Fibroblast of lung (primary cell): ENCODE measurements at places on chromosomes 4 and X.

DNA sequence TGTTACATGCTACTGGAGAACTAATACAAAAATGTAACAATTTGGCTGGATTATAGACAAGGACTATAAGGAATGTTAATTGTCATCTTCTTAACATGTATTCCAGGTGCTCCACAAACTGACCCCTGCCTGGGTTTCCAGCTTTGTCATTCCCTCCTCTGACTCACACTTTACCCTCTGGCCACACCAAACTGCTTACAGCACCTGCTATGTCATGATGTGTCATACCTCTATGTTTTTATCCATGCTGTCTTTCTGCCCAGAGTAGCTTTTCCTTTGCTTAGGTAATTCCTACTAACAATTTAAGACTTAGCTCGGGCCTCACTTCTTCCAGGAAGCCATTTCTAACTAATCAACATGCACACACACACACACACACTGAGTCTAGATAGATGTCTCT, 14.0 kb upstream of the SHROOM4 start:
- peak; percentile 75 for DNase-seq

GRCh38 chr4:138669479-138670315, 345.9 kb upstream of the NOCT start:
- DNase-seq: peak; percentile 59

- peak; percentile 73 for DNase-seq
These were observed 46.2 kb downstream of the GUCY1B1 start for GRCh38 chr4:155805016-155805415.

GRCh38 chr4:183413234-183414200, 30.9 kb upstream of the CDKN2AIP start:
- DNase-seq: no peak

- DNase-seq: no peak
These were observed 31.2 kb downstream of the WDR1 start for GRCh38 chr4:10085386-10085785.

DNA sequence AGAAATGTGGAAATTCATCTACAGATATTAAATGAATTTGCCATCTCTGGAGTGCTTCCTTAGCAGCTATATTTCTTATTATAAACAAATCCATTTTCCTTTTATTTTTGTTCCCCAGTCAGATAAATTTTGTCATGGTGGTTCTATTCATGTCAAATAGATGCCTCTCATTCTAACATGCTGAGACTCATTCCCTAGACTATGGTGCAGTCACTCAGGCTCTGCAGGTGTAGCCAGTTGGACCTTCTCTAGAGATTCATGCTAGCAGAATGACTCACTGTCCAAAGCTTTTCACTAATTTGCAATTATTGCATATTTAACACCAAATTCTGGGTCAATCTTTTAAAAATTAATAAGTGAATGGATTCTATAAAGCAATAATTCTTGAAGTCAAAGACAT, 1392.7 kb downstream of the PCDH7 start:
- no peak for DNase-seq

- DNase-seq: no peak
These were observed 20.6 kb upstream of the FGFBP2 start for GRCh38 chr4:15983610-15984009.

- no peak for DNase-seq
These were observed 34.0 kb upstream of the RNF128 start for GRCh38 chrX:106692425-106693065.

GRCh38 chr4:105767579-105767978, 59.0 kb downstream of the GSTCD start:
- DNase-seq: no peak

DNA sequence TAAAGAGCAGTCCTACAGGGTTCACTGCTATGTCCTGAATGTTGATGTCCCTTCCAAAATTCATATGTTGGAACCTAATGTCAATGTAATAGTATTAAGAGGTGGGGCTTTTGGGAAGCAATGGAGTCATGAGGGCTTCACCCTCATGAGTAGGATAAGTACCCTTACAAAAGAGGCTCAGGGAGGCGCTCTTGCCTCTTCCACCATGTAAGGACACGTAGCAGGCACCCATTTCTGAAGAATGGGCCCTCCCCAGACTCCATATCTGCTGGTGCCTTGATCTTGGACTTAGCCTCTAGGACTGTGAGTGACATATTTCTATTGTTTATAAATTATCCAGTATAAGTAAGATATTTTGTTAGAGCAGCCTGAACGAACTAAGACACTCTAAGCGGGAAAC, 15.8 kb downstream of the MED28 start:
- DNase-seq: no peak

DNA sequence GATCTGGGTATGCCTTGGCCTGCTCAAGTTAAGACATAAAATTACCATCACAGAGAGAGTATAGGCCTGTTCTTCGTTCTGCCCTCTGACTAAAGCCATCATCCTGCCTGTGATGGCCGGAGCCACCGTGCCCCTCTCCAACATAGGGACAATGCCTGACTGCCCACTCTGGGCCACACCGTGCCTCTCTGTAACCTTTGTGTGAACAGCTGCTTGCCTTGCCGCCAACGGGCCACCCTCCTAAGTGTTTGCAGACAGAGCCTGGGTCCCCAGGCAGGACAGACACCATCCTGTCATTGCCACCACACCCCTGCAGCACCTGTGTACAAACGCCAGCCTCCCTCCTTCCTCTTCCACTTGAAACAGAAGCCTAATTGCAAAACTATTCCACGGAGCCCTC, 298.7 kb upstream of the TENM3 start:
- no peak for DNase-seq

DNA sequence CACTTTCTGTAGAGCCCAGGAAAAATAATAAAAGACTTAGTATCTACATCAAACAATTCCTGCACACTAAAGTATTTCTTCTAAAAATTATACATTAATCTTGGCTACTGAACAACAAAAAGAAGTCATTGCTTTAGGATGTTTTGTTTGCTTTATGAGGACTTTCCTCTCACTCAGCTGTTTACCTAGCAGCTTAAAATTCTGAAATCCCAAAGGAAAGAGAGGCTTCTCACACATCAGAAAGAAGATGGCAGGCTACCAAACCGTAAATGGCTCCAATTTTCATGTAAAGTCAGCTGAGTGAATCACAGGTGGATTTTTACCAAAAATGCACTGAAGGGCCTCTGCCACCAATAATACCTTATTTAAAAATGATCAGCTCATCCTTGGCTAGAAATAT, 9.0 kb upstream of the TRPC3 start:
- no peak for DNase-seq

GRCh38 chrX:141941234-141941633, 37.5 kb downstream of the MAGEC1 start:
- no peak for DNase-seq

- DNase-seq: no peak
These were observed 322.1 kb upstream of the NOCT start for GRCh38 chr4:138693526-138693925.

DNA sequence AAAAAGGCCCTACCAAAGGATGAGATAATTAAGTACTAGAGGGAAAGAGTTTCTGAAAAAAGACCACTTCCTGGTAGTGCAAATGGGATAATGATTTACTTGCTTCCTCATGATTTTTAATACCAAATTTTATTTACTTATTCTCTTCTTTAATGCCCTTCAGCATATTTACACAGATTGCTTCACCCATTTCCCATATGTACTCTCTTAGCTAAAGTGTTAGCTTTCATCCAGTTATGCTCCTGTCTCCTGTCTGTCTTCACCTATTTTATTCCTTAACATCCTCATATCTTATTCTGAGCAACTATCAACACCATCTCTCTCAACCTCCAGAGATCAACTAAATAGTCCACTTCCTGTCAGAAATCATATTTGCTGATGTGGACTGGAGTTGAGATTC, 183.2 kb upstream of the HS3ST1 start:
- no peak for DNase-seq

GRCh38 chr4:10866666-10867065, 182.1 kb upstream of the CLNK start:
- DNase-seq: no peak

GRCh38 chr4:30460818-30461217, 259.4 kb upstream of the PCDH7 start:
- DNase-seq: no peak

DNA sequence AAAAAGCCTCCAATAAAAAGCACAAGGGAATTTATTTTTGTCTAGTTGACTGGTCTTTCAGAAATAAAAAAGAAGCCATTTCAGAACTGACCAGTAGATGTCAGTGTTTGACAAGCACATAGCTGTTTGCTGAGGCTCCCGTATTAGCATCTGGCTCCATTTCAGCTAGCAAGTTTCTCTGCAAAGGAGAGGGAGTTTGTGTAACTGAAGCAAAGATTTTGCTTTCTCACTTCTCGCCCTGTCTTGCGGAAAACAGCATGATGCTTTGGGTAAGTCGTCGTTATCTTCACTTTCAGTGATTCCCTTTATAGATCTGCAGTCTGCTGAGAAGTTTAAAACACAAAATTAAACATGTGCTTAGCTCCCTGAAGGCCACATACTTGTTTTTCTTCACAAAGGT, 85.5 kb downstream of the CT47B1 start:
- peak; percentile 68 for DNase-seq

- no peak for DNase-seq
These were observed 24.6 kb upstream of the NWD2 start for GRCh38 chr4:37219990-37220389.

GRCh38 chr4:173766171-173766600, 236.2 kb upstream of the HAND2 start:
- peak; percentile 74 for DNase-seq

DNA sequence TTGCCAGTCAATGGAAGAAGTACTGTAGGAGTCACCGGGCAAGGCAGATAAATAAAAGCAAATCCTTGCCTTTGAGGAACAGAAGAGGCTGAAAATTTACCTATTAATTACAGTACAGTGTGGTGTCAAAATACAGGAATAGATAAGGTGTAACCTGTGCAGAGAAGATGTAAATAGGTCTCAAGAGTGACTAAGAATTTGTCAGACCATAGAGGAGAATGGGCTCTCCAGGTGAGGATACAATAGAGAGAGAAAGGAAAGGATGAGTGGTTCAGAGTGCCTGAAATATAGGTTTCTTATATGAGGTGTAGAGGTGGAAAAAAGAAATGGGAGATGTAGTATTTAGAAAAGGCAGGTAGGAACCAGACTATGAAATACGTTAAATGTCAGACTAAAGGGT, 801 bp upstream of the ZC4H2 start:
- DNase-seq: no peak

GRCh38 chr4:102624505-102624904, 123.3 kb downstream of the NFKB1 start:
- DNase-seq: no peak

DNA sequence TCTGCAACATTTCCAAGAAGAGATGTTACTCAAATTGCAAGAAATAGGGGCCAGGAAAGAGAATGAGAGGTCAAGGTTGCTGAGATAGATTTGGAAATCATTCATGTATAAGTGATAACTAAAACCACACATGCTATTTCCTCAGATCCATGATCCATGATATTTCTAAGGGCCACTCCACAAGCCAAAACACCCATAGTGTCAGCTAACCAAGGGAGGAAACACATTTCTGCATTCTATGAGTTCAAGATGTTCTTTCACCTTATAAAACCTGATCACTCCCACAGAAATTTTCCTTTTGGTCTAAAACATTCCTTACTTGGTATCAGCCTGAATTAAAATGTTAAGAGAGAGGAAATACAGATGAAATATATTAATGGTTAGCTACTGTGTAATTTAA, 47.2 kb downstream of the TBCK start:
- DNase-seq: no peak

DNA sequence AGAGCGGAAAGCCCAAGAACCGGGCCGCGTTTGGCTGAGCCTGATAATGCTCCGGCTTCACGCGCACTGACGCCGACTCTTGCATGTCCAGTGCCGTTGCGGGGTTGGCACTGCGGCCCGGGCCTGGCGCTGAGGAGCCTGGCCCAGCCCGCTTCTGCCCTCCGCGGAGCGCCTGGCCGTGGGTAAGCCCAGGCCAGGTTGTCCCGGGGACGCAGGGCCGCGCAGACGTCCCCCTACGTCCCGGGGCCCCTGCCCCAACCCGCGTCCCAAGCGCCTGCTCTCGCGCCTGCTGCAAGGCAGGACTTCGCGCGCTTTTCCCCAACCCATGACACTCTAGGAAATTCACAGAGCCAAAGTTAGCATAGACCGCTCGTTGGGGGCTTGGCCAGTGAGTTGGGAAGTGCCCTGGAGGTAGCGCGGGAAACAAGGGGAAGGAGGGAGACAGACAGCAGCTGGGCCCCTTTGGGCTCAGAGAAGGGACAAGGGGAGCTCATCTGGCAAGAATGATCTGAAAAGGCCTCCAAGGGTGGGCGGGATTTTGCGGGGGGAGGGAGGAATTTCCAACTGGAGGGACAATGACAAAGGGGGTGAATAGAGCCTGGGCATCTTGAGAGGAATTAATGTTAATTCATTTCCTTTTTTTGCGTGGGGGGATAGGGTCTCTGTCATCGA, 665 bp upstream of the LRPAP1 start:
- DNase-seq: no peak

DNA sequence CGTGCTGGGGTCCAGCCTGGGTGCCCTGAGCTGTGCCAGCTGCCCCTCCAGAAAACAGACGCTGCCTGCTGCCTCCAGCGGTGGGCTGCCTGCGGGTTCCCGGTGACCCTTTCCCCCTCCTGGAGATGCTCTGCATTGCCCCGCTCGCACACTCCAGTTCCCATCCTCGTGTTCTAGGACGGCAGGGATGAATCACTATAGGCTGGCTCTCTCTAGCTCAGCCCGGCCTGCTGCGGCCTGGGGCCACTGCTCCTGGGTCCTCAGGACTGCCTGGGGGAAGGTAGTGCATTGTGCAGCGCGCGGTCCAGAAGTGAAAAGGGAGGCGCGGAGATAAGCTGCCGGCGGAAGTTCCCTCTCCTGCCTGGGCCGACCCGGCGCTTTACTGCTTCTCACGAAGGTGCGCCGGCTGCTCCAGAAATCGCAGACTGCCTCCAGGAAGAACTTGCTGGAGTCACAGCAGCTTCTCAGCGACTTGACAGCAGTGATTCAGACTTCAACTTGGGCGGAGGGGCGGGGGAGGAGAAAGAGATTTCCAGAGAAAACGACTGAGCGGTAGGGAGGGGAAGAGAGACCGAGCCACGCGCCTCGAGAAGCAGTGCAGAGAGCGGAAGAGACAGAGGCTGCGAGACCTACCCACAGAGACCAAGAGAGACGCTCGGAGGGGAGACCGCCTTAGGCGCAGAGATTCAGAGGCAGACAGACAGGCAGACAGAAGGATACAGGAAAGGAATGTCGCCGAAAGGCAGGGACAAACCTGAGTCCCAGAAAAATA, 6.7 kb upstream of the MSX1 start:
- DNase-seq: peak; percentile 38

DNA sequence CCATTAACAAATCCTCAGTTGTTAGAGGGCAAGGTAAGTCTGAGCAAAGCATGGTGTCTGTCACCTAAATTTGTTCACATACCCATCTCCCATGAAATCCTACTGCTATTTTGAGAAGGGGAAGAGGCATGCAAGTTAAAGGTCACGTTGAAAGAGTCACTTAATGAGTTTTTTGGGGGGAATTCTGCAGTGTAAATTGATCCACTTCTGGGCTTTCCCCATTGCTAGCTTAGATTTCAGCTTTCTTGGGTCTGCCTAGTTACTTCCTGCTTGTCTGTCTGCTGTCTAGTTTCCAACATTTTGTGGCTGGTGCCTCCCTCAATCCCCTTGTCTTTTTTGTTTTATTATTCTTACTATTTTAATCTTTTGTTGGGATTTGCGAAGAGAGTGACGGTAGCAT, 32.0 kb downstream of the CEP135 start:
- no peak for DNase-seq

- DNase-seq: peak; percentile 64
These were observed 52.5 kb downstream of the LINC00632 start for GRCh38 chrX:140762061-140762460.

- peak; percentile 99 for DNase-seq
These were observed 85.3 kb upstream of the RBPJ start for GRCh38 chr4:26235500-26235899.

- DNase-seq: no peak
These were observed 226.1 kb downstream of the ANKRD50 start for GRCh38 chr4:124486423-124486822.

GRCh38 chr4:14924076-14924811, 78.0 kb upstream of the CPEB2 start:
- no peak for DNase-seq
